ENCODE measurements at places on chromosomes 2 and 18. TPM values are rescaled to one million over a fixed set of nuclear protein-coding genes. Genes with fewer than 3 reads are reported as not detected.

HOXD3 gene
- not detected for total RNA-seq

RAD51AP2 gene
- 0.94 TPM for total RNA-seq

SERPINB11 gene
- total RNA-seq = not detected

FOXD4L1 gene
- 0.63 TPM for total RNA-seq

VIL1 gene
- not detected for total RNA-seq

EGR4 gene
- not detected for total RNA-seq

MAP3K2 gene
- total RNA-seq = 58.8 TPM

TNFRSF11A gene
- 0.63 TPM for total RNA-seq

GCA gene
- total RNA-seq = 25.4 TPM

MPPE1 gene
- total RNA-seq = 31.9 TPM

TMEM169 gene
- total RNA-seq = 19.1 TPM

ACMSD gene
- total RNA-seq = not detected

POTEI gene
- total RNA-seq = 0.31 TPM

SERPINB13 gene
- total RNA-seq = not detected

SERPINB10 gene
- total RNA-seq = not detected

IL1R1 gene
- total RNA-seq = 0.31 TPM

ANKRD23 gene
- total RNA-seq = 10.6 TPM

Data from parietal lobe (tissue), 2 donors.